ENCODE measurements at places on chromosomes 4 and X. TPM values are rescaled to one million over a fixed set of nuclear protein-coding genes. Genes with fewer than 3 reads are reported as not detected.

DNA sequence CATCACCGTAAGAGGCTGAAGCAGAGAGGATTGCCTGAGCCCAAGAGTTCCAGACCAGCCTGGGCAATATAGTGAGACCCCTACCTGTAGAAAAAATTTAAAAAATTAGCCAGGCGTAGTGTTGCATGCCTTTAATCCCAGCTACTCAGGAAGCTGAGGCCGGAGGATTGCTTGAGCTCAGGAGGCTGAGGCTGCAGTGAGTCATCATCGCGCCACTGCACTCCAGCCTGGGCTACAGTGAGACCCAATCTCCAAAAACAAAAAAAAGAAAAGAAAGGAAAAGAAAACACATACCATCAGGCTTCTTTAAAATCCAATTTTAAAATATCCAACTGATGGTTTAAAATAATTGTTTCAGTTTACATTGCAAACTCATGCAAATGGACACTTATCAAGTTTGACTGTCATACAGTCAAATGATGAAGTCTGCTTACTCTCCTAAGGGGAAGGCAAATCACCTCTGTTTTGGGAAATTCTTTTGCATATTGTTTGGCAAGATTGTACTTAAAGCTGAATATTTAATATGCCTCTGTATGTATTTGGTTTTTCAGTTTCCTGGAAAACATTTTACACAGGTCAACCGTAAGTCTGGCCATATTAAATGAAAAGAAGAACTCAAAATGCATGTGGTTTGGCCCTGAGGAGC, 23.7 kb upstream of the TENM3 start:
- DNase-seq: no peak

DNA sequence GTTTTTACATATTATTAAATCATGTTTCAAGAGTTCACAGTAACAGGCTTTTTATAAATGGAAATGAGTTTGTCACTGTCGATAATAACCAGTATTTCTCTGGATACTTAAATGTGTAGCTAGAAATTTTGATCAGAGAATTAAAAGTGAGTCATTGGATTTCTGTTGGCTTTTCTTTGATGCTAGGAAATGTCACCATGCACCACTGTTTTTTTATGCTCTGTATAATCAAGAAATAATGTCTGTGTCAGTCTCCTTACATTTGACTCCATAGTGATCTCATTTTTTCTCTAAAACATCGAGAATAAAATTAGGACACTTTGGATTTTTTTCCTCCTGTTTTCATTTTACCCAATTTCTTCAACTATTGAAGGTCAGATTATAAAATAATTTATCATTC, 234.2 kb downstream of the RAPGEF2 start:
- DNase-seq: no peak

DNA sequence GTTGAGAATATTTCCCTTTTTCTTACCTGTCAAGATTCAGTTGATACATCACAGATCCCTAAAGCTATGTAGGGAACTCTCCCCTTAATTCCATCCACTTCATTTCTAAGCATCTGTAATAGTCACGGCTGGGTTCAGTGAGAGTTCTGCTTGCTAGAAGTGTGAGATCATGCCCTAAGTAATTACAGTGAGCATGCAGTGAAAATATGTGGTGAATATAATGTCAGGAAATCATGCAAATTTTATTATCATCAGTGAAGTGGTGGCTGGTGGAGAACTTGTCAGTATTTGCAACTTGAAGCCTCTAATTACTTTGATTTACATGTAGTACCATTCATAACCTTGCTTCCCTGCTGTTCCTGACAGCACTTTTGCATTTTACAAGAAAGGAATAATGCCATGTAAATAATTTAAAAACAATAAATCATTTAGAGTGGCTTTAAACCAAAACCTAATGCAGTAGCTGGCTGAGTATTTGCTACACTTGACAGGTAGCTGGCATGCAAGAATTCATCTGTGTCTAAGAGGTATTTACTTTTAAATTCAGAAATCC, 28.3 kb upstream of the CFAP299 start:
- no peak for DNase-seq

DNA sequence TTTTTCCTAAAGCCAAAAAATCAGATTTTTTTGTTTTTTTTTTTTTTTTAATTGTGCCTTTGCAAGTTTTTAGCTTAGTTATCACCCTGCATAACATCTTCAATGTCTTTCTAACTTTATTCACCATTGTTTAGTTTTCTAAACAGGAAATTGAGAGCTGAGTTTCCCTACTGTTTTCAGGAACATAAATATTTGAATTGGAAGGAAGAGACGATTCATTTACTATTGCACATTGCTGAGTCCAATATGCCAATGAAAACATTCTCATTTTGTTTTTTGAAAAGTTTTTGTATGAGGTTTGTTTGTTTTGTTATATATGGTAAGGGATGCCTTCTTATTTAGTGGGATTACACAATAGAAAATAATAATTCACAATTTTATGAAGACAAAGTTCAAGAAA, 148.4 kb downstream of the ANKRD50 start:
- no peak for DNase-seq

GRCh38 chrX:74293343-74293946, 10.5 kb upstream of the ZCCHC13 start:
- peak; percentile 56 for DNase-seq

GRCh38 chrX:107669885-107670628, 41.7 kb downstream of the PRPS1 start:
- DNase-seq: no peak

DNA sequence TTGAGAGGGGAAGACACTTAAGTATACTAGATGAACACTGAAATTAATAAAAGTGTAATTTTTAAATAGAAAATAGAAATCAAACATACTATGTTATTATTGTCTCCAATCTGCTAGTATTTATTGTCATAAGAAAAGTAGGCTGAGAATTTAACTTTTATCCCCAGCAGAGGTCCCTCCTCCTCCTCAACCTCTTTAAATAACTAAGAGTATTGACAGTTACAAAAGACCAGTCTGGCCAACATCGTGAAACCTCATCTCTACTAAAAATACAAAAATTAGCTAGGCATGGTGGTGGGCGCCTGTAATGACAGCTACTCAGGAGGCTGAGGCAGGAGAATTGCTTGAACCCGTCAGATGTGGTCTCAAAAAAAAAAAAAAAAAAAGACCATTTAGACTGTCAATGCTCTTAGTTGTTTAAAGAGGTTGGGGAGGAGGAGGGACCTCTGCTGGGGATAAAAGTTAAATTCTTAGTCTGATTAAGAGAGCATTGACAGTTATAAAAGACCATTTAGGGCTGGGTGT, 4.2 kb downstream of the SLC30A9 start:
- no peak for DNase-seq

GRCh38 chr4:113801882-113802281, 40.3 kb upstream of the CAMK2D start:
- DNase-seq: no peak

GRCh38 chrX:15206306-15206705, 63.6 kb downstream of the ASB9 start:
- DNase-seq: no peak

DNA sequence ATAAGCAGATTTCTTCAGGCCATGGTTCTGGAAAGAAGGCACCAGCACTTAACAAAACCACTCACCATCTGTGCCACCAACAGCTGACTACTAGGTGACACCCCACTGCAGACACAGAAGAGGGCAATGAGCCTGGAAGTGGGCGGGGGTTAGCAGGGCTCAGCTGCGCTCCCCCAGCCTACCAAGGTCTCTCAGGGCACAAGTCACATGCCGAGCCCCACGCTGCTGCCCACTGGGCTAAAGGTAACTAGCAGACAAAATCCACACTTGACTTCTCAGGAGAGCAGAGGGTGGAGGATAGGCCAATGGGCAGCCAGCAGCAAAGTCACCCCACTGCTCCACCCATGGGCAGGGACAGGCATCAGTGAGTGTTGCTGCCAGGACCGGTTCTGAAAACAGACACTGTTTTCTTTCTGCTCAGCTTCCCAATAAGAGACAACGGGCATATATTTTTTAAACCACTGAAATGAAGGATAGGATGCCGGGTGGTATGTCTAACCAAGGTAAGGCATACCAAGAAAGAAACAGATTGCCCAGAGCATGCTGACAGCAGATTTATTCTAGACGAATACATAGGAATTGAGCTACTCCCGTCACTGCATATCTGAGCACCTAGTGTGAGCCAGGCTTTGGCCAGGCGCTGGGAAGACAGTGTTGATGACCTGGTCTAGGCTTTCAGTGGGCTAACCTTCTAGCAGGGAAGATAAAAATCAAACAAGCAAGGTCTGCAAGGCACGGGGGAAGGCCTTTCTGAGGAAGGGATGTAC, 20.1 kb downstream of the ACSL1 start:
- no peak for DNase-seq

DNA sequence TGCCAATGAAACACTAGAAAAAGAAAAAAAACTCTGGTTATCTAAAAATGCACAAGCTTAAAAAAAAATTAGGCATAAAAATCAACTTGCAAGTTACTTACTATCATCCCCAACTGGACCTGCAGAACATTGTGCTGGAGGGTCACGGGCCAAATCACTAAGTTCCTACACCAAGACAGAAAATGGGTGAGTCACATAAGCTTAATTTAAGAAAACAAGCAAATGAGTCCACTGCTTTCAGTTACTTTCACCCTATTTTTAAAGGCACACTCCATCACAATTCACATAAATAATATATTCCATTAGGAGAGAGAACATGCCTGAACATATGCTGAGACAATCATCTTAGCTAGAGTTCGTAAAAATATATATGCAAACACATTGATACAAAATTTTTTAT, 17.7 kb downstream of the UBE2D3 start:
- no peak for DNase-seq

GRCh38 chr4:59374416-59374815, 1825.7 kb upstream of the ADGRL3 start:
- DNase-seq: no peak

GRCh38 chr4:124686279-124686678, 26.3 kb downstream of the ANKRD50 start:
- no peak for DNase-seq

DNA sequence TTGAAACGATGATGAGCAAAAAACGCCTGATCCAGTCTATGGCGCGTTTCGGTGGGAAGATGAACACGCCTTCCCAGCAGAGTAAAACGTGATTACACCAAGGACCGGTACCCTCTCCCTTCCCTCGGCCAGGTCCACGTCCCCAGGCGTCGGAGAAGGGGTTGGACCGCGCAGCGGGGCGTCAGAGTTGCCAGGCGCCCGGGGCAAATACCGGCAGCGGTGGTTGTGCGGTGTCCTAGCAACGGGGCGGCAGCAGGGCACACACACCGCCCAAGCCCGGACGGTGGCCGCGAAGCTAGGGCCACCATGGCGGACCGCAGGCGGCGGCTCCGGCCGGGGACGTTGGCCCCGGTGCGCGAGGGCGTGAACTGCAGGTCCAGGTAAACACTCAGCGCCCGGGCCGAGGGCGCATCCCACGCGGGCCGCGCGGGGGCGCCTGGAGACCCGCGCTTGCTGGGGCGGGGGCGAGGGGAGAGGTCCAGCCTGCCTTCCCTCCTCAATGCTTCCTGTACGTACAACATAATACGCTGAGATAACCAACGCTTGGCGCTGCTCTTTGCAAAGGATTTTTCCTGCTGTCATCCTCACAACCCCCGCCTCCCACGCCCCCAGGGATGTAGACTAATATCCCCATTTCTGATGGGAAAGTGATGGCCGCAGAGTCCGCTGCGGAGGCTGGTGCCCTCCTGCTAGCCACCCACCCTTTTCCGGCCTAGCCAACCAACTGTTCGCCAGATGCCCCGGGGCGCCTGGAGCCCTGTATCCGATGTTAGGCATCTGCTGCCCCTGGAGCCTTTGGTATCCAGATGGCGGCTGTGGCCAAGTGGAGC, at the start of gene FAM47E:
TSS of gene FAM47E (plus strand) at position 281 of the 830 bp plus-strand sequence. CDS start at position 307, 26 bp downstream.
- peak; percentile 6 for DNase-seq

GRCh38 chrX:40439625-40440532, 140.9 kb upstream of the ATP6AP2 start:
- DNase-seq: no peak

DNA sequence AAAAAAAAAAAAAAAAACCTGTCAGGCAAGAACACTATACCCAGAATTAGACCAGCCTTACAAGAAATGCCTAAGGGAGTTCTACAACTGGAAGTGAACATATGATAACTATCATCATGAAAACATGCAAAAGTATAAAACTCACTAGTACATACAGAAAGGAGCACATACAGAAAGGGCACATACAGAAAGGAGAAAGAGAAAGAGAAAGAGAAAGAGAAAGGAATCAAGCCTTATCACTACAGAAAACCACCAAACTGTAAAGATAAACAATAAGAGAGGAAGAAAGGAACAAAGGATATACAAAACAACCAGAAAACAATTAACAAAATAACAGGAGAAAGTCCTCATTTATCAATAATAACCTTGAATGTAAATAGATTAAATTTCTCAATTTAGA, 50.4 kb downstream of the PHKA1 start:
- no peak for DNase-seq

DNA sequence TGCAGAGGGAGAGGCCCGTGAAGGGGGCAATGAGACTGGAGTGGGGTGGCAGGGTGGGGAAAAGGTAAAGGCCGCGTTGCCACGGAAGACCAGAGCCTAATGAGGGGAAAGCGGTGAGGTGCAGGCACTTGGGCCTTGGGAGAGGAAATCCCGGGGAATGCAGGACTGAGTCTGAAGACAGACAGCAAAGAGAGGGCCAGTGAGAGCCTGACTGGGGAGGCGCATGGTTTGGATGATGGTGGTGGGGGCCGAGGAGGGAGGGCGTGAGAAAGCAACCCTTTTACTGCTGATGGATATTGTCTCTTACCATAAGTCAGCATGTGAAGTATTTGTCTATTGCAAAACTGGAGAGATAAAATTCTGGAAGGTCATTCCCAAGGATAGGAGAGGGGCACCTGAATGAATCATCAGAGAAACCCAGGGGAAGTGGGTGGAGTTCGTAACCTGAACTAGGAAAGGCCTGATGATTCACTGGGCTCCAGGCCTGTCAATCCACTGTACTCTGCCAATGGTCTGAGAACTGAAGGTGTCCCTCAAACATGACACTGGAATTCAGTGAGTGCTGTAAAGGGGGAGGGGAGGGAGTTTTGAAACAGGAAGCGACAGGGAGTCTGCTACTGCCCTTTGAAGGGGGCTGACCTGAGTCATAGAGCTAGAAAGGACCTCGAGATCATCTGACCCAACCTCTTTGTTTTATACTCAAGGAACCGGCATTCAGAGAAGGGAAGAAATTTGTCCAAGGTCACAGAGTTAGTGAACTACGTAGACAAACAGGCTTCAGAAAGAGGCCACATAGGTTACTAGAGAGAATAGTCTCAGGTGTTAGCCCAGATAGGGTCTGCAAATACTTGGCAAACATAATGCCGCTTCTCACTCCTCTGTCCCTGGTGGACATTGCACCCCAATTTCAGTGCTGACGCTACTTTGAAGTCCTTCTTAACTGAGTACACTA, 52.2 kb downstream of the NALF2 start:
- DNase-seq: no peak

The HSFX1 gene
- total RNA-seq: 0.34 TPM

The RHOXF1 gene
- not detected for total RNA-seq

The FHIP1A gene
- 0.08 TPM for total RNA-seq

The PAGE2B gene
- total RNA-seq: not detected

The NALF2 gene
- 1.5 TPM for total RNA-seq

The MAGEB10 gene
- total RNA-seq: not detected

The MRPL1 gene
- total RNA-seq: 90.1 TPM

The CABS1 gene
- not detected for total RNA-seq

The ETDA gene
- total RNA-seq: not detected

Data from activated T-cell treated with anti-CD3 and anti-CD28 coated beads, Interleukin-2, amount 50 U/mL, for 4 hours (primary cell).